ENCODE measurements at places on chromosomes 7 and 10. TPM values are rescaled to one million over a fixed set of nuclear protein-coding genes. Genes with fewer than 3 reads are reported as not detected.

RPEL1 gene
- 0.05 TPM for total RNA-seq

OR9A2 gene
- not detected for total RNA-seq

IRF5 gene
- total RNA-seq = 10.0 TPM

- no peak for DNase-seq
Observed at GRCh38 chr10:8017277-8017676, 37.2 kb upstream of the GATA3 start.

DNA sequence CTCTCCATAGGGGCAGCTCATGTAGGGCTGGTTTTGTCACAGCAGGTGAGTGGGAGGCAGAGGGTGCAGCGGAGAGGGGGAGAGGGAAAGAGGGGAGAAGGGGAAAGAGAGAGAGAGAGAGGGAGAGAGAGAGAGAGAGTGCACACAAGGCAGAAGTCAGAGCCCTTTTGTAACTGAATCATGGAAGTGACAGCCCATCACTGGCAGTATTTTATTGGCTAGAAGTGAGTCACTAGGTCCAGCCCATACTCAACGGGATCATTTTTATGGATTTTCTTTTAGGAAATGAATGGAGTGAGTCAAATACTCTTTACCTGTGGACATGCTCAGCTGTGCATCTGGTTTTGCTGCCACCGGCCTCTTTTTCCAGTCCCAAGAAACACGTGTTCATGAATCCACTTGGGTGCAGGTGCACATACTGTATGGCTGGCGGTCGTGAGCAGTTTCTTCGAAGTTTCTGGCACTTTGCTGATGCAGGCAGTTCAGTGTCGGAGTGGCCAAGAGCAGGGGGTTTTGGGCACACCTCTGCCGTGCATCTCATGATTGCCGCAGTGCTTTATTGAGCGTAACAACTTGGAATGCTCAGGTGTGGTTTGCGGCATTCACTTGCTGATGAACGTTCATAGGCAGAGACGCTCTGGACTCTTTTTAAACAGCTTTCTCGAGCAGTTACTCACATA lies 40.3 kb downstream of the DOCK1 start:
- DNase-seq = no peak

DNA sequence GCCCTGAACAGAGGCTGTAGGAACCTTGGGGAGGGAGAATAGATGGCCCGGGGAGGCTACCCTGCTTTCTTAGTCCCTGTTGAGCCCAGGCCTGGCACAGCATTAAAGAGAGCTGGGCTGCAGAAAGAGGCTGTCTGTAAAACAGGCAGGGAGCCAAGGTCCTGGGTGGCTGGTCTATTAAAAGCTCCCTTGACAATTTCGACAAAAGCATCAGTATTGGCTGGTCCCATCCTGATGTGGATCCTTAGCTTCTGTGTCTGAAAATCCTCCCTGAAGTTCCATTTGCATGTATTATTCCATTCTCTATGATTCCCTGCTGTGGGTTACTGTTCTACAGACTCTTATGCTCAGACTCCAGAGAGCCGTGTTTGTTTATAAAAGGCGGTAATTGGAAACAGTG lies 158.5 kb downstream of the GALNT17 start:
- no peak for DNase-seq

- no peak for DNase-seq
Observed at GRCh38 chr7:128163473-128163872, 77.6 kb upstream of the LEP start.

- DNase-seq = no peak
Observed at GRCh38 chr7:132580277-132580676, 4.0 kb upstream of the PLXNA4 start.

GRCh38 chr7:1224086-1224716 lies 8.5 kb upstream of the UNCX start:
- DNase-seq = no peak
